ENCODE measurements at places on chromosomes 2 and 18.

DNA sequence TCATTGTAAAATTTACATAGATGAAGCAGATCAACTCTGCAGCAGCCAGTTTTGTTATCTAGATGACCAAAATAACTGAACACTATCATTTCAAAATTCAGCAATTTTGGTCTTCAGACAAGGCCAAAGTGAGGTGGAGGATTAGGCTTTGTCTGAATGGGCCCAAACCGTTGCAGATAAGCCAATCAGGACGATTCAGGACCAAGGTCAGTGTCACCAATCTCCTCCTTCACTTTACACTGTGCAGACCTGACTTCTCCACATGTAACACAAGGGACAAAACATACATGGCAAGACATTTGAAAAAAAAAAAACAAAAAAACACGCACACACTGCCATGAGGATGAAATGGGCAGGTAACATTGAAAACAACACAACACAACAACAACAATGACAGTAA lies 211.2 kb downstream of the NAPG start:
- peak; percentile 13 for DNase-seq

GRCh38 chr2:98757904-98758421 lies 27.0 kb upstream of the MGAT4A start:
- peak; percentile 92 for DNase-seq

DNA sequence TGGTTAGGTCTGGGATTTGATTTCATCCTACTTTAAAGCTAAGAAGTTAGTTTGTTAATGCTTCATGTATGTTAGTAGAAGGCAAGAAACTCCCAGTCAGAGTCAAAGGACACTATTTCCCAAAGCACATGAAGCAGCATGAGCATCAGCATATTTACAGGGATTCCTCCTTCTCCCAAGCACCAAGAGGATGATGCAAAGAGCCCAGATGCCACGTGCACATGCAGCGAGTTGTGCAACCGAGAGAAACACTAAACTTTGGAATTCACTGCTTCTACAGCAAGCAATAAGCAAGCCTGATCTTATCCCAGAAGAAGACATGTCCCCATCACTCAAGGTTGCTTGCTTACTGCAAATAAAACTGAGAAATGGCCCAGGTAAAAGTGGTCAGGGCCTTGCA lies 32.5 kb downstream of the CPO start:
- DNase-seq = peak; percentile 66

GRCh38 chr2:24359129-24360049 lies 947 bp downstream of the ITSN2 start:
- no peak for DNase-seq
